ENCODE measurements at places on chromosomes 7 and 10.

- no peak for DNase-seq
These were observed 100.6 kb downstream of the LRRC4 start for GRCh38 chr7:127930341-127931328.

DNA sequence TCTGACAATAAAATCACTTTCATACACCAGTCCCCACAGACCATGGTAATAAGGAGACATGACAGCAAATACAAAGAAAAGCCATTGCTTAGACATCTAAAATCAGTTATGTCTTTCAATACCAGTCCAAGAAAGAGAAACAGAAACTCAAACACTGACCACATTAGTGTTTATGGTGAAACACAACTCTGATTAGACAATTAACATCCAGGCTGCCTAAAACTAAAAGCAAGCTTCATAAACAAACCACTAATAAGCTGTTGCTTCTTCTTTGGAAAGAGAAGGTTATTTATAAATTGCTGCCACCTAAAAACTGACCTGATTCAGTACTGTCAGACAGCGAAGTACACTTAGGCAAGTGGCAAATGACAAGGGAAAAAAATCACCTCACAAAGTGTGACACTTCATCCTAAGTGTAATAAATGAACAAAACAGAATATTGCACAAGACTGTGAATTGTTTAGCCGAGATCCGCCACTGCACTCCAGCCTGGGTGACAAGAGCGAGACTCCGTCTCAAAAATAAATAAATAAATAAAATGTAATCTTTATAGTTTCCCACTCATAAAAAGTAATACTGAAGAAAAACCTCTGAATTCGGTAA is 277.4 kb downstream of the PARD3 start:
- DNase-seq: no peak

- DNase-seq: no peak
These were observed 49.9 kb upstream of the PPP1R3A start for GRCh38 chr7:113968713-113969112.

DNA sequence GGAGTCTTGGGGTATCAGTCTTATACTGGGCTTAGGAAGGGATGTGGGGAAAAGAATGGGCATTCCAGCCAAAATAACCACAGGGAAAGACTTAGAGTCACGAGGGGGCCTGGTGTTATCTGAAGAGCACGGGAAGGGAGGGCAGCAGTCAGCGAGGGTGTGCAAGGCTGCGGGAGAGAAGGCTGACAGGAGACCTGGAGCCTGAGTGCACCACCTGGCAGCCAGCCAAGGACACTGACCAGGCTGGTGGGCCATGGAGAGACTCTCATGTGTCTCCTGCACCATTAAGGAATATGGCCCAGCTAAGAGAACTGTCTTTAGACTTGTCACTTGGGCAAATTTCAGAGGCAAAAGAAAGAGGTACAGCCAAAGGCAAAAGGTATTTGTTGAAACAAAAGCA is 69.6 kb downstream of the PKD1L1 start:
- no peak for DNase-seq

- DNase-seq: no peak
These were observed 124.7 kb downstream of the CFAP58 start for GRCh38 chr10:104478380-104478779.

DNA sequence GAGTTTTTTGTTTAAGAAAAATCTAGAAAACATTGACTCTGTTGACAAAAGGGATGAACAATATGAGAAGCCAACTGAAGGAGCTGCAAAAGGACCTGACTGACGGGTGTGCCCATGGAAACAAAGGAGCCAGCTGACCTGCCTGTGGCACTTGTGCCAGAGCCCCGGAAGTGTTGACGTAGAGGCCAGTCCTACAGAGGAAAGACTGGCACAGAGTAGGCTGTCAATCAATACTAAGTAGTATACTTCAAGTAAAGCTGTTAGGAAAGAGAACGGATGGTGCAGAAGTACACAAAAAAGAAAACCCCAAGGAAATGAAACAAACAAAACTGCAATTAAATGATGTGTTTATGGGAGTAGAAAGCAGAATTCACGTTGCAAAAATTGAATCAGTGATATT is 19.0 kb upstream of the ABI1 start:
- peak; percentile 32 for DNase-seq

- no peak for DNase-seq
These were observed 17.0 kb downstream of the AGK start for GRCh38 chr7:141568227-141568626.

DNA sequence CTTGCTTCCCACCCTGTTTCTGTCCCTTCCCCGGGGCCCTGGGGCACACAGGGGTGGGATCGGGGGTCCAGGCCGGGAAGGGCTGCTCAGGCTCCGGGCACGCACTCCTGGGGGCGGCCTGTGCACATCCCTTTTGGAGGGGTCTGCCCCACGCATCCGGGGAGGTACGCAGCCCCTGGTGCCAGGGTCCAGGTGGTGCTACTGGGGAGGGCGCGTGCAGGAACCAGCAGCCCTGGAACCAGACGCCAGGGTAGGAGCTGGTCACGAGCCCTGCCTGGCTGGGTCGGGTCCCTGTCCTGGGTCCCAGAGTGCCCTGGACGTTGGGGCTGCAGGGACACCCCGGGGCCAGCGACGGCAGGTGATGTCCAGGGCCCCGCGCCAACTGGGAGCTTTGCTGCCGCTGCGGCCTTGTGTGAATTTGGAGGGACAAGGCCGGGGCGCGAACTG is 53.4 kb downstream of the GLRX3 start:
- no peak for DNase-seq

- no peak for DNase-seq
These were observed 14.6 kb upstream of the ZEB1 start for GRCh38 chr10:31304291-31304970.

DNA sequence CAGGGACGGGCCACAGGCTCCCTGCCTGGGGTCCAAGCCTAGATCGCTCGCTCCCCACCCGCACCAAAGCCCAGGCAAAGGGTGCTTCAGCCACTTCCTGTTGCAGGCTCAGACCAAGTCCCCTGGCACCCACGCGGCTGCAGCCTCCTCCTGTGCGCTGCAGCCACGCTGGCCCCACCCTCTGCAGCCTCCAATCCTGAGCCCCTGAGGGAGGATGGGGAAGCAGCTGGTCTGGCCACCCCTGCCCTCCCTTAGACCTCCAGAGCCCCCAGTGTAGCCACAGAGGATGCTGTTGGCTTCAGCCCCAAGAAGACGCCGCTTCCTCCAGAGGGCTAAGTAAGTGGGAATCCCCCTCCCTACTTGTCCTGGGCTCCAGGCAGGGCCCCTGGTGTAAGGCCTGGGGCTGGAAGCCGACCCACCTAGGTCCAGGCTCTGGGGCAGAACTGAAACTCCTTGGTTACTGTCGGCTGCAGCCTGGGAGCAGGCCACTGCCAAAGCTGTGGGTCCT is 9.4 kb downstream of the LIMK1 start:
- no peak for DNase-seq

- no peak for DNase-seq
These were observed 389.8 kb upstream of the SORCS1 start for GRCh38 chr10:107554333-107554732.

DNA sequence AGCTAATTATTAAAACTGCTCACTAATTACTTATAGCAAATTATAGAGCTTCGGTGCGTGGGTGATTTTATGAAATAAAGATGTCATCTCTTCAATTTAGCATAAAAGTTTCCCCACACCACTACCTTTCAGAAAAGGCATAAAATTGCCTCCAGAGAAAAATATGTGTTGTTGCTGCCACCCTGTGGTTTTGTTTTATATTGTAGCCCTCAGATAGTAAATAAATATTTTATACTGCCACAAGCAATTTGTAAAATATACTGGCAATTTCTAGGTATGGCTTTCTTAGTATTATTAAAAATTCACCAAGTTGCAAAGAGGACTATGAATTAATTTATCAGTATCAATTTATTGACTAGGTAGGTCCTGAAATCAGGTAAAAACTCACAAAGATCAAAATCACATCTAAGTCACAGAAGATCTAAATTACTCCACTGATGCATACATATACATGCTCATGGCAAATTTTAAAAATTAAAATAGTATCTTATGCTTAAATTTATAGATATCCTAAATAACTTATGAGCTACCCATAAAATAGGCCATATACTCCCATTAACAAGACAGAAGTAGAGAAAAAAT is 26.5 kb downstream of the ASNS start:
- no peak for DNase-seq

DNA sequence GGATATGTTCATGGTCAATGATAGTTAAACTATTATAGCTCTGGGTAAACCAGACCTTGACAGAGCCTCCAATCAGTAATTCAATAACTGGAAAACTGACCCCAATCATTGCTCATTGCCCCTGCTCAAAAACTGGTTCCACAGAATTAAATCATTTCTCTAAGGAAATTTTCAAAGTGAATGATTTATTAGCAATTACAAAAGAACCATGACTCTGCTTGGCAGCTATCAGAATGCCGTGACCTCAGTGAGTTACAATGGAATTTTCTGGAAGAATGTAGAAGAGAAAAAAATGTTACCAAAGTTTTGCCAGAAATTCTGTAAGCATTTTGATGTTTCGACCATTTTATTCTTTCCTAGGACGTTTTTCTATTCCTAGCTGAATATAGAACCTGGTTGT is 106.8 kb upstream of the APBB1IP start:
- no peak for DNase-seq

Data from NCI-H1436 treated with DMSO at 0.1 percent for 48 hours (cell line).